Activated CD4-positive, alpha-beta T cell treated with anti-CD3 and anti-CD28 coated beads for 36 hours (primary cell): ENCODE measurements at places on chromosomes 13 and 19. TPM values are rescaled to one million over a fixed set of nuclear protein-coding genes. Genes with fewer than 3 reads are reported as not detected.

DNA sequence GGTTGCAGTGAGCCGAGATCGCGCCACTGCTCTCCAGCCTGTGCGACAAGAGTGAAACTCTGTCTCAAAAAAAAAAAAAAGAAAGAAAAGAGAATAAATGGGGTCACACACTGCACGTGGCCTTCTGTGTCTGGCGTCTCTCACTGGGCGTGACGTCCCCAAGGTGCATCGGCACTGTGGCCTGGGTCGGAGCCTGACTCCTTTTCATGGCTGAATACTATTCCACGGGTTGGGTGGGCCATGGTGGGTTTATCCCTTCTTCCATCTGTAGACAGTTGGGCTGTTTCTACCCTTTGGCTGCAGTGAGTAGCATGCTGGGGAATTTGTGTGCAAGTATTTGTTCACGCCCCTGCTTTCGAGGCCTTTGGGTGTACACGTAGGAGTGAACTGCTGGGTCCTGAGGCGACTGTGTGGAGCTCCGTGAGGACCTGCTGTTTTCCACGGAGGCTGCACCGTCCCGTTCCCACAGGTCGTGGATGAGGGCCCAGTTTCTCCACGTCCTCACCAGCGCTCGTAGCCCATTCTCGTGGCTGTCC, 8.3 kb upstream of the MISP start:
- DNase-seq = no peak

GRCh38 chr13:113584205-113584869, at the start of gene TFDP1:
Gene TFDP1, plus strand, starts transcription at chr13:113584753. Its CDS starts 1,085 bp downstream, at chr13:113585838.
- DNase-seq = peak; percentile 93

- no peak for DNase-seq
Observed at GRCh38 chr13:84050536-84050935, 168.3 kb upstream of the SLITRK1 start.

- no peak for DNase-seq
Observed at GRCh38 chr19:30596813-30597399, 224.7 kb downstream of the ZNF536 start.

The CEACAM8 gene
- not detected for total RNA-seq

The SYNE4 gene
- 1.7 TPM for total RNA-seq

- DNase-seq = no peak
Observed at GRCh38 chr13:67880916-67881315, 650.8 kb upstream of the PCDH9 start.
